ENCODE measurements at places on chromosomes 7 and 10.
A peak's percentile ranks its signal among the peaks of the same experiment; 100 is the strongest.

- peak; percentile 62 for DNase-seq
Measured at GRCh38 chr7:38451840-38452239, 178.4 kb upstream of the TARP start.

DNA sequence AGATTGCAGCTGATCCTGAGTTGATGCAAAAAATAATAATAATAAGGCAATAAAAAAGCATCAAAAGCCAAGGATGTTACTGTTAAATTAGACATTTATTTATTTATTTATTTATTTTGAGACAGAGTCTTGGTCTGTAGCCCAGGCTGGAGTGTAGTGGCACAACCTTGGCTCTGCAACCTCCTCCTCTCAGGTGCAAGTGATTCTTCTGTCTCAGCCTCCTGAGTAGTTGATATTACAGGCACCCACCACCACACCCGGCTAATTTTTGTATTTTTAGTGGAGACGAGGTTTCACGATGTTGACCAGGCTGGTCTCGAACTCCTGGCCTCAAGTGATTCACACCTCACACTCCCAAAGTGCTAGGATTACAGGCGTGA lies 465.5 kb upstream of the NRP1 start:
- no peak for DNase-seq

GRCh38 chr7:74299401-74299800 lies 10.2 kb downstream of the CLIP2 start:
- DNase-seq, result no peak

- DNase-seq, result no peak
Measured at GRCh38 chr10:79418886-79419595, 26.4 kb downstream of the ZCCHC24 start.

GRCh38 chr10:43396928-43397624 lies 11.9 kb downstream of the HNRNPF start:
- DNase-seq, result peak; percentile 96

- no peak for DNase-seq
Measured at GRCh38 chr7:52669031-52669430, 366.4 kb upstream of the POM121L12 start.

- no peak for DNase-seq
Measured at GRCh38 chr10:78960316-78960800, 108.4 kb upstream of the ZMIZ1 start.

DNA sequence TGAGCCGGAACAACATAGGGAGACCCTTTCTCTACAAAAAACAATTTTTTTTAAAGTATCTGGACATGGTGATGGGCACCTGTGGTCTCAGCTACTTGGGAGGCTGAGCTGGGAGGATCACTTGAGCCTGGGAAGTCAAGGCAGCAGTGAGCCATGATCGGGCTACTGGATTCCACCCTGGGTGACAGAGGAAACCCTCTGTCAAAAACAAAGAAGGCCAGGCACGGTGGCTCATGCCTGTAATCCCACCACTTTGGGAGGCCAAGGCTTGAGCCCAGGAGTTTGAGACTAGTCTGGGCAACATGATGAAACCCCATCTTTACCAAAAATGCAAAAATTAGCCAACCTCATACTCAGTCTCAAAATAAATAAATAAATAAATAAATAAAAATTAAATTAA lies 19.9 kb upstream of the ZCCHC24 start:
- DNase-seq, result no peak

DNA sequence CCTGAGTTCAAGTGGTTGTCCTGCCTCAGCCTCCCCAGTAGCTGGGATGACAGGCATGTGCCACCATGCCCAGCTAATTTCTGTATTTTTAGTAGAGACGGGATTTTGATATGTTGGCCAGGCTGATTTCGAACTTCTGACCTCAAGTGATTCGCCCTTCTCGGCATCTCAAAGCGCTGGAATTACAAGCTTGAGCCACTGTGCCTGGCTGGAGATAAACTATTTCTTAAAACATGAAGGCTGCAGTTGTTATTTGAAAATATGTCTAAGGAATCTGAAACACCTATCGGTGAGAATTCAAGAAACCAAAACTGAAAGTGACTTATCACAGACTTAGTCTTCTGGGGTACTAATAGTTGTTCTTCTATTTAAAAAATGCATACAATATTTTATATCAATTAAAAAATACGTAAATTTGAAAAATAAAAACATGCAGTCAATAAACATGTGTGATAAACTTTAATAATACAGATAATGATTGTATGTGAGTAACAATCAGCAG lies 176.9 kb upstream of the PRSS58 start:
- DNase-seq, result no peak

DNA sequence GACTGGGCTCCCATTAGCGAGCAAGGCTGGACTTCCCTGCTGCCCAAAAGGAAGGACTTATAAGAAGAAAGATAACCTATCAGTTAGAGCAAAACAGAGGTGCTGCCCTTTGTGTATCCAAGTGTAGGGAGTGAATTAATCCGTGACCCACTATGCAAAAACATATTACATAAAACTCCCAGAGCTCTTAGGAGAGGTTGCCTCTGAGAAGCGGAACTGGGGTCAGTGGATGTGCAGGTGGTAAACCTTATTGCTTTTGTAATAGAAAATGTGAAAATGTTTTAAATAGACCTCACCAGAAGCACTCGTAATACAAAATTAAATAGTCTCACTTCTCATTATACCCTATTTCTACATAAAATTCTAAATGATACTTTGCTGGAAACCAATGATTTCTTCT lies 17.1 kb upstream of the IL6 start:
- no peak for DNase-seq

- peak; percentile 55 for DNase-seq
Measured at GRCh38 chr10:90775351-90776028, 82.3 kb downstream of the HTR7 start.

- DNase-seq, result no peak
Measured at GRCh38 chr7:47031786-47032535, 550.0 kb downstream of the TNS3 start.

DNA sequence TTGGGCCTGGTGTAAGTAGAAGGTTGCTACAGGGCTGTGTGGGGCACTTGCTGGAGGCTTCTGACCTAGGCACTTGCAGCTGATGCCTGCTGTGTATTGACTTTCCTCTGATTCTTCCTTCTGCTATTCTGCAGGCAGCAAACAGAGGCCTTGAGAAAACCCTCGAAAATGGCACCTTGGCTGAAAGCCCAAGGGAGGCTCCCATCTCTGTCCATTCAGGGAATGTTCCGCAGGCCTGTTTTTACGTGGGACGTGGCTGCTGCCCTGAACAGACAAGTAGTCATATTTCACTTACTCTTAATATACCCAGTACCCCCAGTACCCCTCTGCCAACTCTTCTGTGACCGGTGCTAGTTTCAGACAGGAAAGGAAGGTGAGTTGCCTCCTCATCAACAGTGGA lies 664.7 kb downstream of the INHBA start:
- DNase-seq, result no peak

DNA sequence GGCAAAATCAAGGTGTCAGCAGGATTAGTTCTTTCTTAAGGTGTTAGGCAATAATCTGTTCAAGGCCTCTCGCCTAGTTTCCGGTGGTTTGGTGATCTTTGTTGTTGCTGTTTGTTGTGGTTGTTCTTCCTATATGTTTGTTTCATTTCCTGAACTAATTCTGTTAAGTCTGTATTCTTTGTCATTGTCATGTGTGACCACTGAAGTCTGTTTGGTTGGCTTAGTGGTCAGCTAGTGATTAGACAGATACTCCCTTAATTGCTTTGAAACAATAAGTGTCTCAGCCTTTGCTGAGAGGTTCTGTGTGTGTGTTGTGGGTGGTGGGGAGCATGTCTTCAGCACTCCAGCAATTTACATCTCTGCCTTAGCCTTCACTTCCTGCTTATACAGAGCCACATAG lies 46.0 kb downstream of the ABCC2 start:
- no peak for DNase-seq

GRCh38 chr10:103983367-103983911 lies 16.5 kb downstream of the SLK start:
- peak; percentile 7 for DNase-seq

GRCh38 chr7:91657483-91658071 lies 222.9 kb downstream of the MTERF1 start:
- DNase-seq, result peak; percentile 36

DNA sequence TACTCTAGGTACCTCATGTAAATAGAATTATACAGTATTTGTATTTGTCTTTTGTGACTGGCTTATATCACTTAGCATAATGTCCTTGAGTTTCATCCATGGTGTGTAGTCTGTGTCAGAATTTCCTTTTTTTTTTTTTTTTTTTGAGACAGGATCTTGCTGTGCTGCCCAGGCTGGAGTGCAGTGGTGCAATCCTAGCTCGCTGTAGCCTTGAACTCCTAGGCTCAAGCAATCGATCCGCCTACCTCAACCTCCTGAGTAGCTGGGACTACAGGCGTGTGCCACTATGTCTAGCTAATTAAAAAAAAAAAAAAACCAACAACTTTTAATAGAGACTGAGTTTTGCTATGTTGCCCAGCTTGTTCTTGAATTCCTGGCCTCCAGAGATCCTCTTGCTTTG lies 89.8 kb upstream of the PODXL start:
- no peak for DNase-seq

DNA sequence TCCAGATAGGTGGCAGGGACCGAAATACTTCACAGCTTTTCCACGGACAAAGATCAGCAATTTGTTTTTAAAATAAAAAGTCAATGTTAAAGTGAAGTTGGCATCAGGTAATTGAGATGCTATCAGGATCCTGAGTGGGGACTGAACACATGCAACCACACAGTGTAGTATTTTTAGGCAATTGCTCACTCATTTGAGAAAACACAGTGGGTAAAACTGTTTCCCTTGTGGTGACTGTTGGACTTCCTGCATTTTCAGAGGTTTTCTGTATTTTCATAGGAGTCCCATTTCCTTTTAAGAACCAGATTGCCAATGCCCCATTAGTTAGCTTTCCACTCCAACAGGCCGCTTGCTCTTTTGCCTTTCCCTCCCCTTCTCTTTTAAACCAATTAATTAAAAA lies 159.5 kb upstream of the ZNF32 start:
- no peak for DNase-seq

DNA sequence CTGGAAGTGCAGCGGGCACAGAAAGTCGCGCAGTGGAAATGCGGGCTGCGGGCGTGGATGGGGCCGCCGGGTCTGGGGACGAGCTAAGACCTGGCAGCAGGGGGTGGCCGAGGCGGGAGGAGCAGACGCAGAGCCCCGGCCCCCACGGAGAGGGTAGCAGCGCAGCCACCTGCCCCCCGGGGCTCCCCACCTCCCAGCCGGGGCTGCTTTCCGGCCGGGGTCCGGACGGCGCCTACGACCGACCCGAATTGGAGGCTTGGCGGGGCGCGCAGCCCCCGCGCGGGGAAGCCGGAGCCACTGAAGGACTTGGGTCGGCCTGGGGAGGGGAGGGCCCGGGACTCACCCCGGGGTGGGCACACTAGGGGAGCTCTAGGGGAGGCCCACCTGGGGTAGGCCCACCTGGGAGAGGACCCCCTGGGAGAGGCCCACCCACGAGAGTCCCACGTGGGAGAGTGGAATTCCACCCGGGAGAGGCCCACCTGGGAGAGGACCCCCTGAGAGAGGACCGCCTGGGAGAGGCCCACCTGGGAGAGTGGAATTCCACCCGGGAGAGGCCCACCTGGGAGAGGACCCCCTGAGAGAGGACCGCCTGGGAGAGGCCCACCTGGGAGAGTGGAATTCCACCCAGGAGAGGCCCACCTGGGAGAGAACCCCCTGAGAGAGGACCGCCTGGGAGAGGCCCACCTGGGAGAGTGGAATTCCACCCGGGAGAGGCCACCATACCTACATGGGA lies 854 bp upstream of the CFAP46 start:
- DNase-seq, result no peak

- DNase-seq, result no peak
Measured at GRCh38 chr10:109624939-109625338, 298.4 kb downstream of the XPNPEP1 start.

GRCh38 chr7:41584746-41585145 lies 118.1 kb downstream of the INHBA start:
- DNase-seq, result no peak

DNA sequence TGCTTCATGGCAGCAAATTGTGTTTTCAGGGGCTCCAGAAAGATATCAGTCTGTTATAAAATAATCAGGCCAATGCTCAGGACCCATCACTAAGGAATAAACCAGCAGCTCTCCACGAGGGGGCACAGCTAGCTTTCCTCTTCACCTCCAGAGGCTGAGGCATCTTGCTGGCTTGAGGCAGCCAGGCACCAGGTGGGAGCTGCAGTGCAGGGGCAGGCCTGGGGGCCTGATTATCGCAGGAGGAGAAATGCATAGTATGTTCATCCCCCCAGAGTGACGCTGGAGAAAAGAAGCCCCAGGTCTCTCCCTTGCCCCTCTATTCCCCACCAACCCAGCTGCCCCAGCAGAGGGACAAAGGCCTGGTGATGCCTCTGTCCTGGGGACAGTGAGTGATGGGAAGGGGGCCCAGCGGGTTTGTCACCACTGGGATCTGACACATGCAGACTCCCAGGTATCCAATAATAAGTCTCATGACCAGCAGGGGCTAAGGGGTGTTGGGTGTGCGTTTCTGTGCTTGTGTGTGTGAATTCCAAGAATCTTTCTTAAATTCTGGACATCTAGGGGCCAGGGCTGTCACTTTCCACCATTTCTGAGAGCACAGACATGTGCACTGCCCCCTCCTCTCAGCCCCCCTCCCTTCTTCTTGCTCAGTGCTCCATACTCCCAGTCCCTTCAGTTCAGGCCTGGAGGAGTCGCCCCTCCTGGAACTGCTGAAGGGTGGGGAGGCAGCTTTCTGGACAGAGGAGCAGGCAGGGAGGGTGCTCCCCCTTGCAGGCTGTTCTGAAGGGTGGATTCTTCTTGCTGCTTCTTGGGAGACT lies 128.1 kb upstream of the FAM20C start:
- peak; percentile 76 for DNase-seq

- no peak for DNase-seq
Measured at GRCh38 chr7:24939416-24939815, 40.6 kb downstream of the OSBPL3 start.

DNA sequence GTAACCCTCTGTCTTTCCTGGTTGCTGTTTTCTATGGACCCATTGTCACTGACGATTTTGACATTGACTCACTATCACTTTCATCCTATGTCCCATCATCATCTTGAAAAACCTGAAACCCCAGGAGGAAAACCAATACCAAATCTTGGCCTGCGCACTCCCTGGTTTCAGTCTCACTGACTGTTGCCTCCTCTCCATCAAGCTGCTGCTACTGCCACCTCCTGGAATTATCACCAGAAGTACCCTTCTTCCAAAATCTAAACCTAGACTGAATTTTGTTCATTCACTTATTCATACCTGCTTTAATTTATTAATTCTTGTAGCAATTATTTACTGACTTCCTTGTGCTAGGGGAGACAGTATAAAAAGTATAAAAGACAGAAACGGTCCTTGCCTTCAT lies 44.5 kb upstream of the ACBD5 start:
- peak; percentile 52 for DNase-seq

DNA sequence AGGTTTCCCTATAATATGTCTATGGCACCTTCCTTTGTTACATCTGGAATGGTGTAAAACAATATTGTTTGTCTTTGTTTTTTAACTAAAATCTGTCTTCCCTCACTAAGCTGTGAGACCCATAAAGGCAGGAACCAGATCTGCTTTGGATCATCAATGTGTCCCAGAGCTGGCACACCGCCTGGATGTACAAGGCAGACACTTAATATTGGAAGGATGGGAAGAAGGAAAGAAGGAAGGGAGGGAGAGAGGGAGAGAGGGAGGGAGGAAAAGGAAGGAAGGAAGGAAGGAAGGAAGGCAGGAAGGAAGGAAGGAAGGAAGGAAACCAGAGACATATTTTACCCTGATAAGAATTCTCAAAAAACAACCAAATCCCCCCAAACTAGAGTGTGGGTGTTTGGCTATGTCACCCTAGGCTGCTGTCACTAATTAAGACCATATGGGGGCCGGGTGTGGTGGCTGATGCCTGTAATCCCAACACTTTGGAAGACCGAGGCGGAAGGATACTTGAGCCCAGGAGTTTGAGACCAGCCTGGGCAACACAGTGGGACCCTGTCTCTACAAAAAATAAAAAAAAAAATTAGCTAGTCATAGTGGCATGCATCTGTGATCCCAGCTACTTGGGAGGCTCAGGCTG lies 59.6 kb downstream of the SH3PXD2A start:
- no peak for DNase-seq

Measured in GM23338 (cell line).